ENCODE measurements at places on chromosomes 11 and 22.
A peak's percentile ranks its signal among the peaks of the same experiment; 100 is the strongest.

DNA sequence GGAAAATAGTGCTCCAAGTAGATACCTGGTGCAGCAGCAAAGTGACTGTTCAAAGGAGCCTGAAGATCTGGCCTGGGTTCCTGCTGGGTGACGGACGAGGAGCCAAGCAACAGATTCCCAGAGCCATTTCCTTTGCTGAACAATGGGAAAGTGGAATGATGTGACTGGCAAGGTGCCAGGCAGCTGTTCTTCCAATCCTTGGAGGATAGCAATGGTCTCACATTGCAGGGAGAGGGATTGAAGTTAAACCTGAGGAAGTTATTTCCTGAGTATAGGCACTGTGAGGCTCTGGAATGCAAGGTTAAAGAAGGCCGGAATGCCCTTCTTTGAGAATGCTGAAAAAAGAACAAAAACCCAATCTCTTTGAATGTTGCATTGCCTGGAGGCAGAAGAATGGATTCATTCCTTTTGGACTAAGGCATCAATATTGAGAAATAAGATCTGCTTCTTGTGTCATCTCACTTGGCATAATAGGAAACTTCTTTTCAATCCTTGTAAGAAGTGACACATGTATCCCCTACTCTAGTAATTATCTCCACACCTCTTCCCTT lies 223.8 kb downstream of the BLID start:
- peak; percentile 82 for DNase-seq

DNA sequence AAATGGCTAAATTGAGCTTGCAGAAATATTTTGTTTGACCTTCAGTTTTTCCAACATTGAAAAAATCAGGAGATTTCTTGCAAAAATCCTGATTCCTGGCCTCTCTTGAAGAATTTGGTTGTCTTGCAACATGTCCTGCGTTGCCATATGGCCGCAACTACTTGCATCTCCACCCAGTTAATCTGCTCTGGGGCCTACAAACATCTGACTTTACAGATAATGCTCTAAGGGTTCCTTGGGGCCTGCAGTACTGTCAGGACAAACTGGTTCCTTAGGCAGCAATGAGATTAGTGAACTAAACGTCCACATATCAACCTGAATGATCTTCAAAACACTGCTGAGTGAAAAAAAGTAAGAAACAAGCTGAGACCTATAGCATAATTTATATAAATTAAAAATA lies 36.6 kb upstream of the FEZ1 start:
- DNase-seq, result no peak

DNA sequence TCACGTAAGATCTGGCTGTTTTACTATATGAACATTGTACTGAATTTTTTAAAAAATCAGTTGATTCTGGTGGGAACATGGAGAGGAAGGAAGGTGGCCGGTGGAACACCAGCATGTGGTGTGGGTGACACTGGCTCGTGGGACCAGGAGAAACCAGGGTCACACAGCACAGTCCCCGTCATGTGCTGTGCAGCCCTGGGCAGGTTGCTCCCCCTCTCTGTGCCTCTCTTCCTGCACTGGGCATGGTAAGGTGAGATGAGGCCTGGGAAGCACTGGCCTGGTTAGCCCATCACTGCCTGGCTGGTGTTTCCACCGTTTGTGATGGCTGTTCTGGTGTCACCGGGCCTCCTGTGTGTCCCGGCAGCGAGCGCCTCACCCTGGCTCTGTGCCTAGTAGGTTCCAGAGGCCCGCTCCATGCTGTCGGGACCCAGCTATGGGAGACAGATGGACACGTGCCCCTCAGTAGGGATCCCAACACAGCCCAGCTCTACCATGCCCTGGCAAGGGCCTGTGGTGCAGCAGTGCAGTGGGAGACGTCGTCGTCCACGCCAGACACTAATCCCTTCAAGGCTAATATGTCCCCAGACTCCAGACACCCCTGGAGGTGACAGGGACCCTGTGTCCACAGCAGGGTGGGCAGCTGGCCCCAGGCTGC lies 88.2 kb upstream of the LINC01488 start:
- no peak for DNase-seq

GRCh38 chr11:8685306-8685705 lies 2.7 kb downstream of the RPL27A start:
- peak; percentile 14 for DNase-seq

- DNase-seq, result peak; percentile 37
These were observed 305.6 kb downstream of the TBC1D22A start for GRCh38 chr22:47067911-47068625.

GRCh38 chr11:42631220-42631843 lies 680.5 kb upstream of the API5 start:
- DNase-seq, result no peak

DNA sequence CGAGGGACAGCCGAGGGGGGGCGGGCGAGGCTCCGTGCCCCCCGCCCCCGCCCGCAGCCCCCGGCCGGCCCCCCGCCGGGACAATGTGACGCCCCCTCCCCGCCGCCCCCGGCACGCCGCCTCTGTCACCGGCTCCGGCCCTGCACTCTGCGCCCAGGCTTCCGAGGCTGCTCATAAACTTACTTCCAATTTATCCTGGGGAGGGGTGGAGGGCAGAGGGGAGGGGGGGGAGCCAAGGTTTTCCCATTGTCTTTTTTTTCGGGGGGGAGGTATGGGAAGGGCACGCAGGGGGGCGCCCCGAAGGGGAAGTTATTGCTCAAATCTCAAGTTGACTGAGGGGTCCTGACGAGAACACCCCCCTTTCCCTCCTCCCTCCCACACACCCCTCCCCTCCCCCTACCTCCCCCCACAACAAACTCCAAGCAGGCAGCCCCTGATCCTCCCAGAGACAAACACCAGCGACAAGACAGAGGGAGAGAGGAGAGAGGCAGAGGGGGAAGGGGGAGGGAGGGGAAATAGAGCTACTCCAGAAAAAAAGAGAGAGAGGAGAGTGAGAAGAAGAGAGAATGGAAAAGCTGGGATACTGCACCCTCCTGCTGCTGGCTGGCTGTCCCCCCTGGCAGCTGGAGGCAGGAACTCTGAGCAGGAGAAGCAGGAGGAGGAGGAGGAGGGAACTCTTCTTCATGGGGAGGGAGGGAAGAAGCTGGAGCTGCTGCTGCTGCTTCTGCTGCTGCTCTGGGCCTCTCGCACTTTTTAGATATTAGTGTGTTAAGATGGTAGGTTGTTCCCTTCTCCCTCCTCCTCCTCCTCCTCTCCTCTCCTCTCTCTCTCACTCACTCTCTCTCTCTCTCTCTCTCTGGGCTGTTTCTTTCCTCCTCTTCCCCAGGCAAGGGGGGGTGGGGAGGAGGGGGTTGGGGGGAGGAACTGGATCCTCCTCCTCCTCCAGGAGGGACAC lies 631 bp downstream of the PHF21A start:
- peak; percentile 85 for DNase-seq

DNA sequence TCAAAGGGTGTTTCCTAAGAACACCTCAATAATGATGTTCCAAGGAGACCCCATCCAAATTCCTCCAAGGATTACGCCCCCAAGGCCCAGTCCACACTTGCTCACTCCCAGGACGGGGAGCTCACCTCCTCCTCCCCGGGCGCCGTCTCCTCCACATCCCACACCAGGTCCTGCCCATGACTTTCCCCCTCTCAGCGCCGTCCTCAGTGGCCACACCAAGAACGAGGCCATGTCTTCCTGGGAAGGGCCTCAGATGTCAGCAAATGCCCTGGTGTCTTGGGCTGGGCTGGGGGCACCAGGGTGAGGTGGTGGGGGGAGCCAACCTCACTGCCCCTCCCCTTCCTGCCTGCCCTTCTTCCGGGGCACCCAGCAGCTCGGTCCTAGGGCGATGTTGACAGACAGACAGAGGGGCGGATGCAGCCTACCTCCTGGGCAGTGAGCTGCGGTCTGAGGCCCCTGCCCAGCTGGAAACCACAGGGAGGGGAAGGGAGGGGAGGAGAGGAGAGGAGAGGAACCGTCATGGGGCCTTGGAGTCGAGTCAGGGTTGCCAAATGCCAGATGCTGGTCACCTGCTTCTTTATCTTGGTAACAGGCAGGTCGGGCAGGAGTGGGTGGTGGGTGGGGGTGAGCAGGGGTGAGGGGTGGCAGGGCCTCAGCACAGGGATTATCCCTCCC lies at the start of the genes C11orf21 and TSPAN32:
C11orf21 (minus strand) TSS at position 288 of the 675 bp plus-strand sequence; CDS start at position 178, 110 bp downstream.
TSPAN32 (plus strand) TSS at position 383 of the 675 bp plus-strand sequence; CDS start at position 520, 137 bp downstream.
- DNase-seq, result peak; percentile 67

DNA sequence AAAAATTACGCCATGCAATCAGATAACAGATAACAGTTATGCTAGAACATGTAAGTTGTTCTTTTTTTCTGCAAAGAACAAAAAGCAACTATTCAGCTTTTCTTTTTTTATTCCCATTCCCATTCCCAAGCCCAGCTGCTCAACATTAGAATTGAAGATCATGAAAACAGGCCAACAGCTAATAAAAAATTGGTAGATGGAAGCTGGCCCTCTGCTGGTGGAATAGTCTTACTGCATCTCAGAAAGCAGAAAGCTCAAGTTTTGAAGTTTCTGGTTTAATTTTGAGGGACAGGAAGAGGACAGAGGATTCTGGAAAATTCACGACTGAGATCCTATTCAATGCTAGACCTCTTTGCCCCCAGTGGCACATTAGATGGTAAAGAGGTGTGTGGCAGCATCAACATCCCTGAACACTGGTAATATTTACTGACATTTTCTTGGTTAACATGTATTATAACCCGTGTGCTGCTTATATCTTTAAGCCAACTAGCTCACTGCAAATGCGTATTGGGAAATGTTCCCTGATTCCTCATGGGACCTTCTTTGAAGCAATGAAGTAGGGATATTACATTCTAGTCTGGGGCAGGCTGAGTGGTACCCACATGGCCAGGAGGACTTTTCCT lies 591.2 kb downstream of the OPCML start:
- no peak for DNase-seq

- DNase-seq, result no peak
These were observed 150.6 kb upstream of the CCDC179 start for GRCh38 chr11:23010790-23011335.

DNA sequence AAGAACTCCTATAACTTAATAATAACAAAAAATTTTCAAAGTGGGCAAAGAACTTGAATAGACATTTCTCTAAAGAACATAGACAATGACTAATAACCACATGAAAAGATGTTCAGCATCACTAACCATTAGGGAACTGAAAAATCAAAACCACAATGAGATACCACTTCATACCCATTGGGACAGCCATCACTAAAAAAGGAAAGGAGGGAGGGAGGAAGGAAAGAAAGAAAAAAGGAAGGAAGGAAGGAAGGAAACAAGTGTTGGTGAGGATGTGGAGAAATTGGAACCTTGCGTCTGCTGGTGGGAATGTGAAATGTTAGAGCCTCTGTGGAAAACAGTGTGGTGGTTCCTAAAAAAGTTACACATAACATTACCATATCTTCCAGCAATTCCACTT lies 55.8 kb downstream of the MS4A13 start:
- no peak for DNase-seq

GRCh38 chr11:116691771-116692177 lies 81.0 kb downstream of the BUD13 start:
- no peak for DNase-seq

GRCh38 chr11:3816673-3817072 lies 8.3 kb downstream of the PGAP2 start:
- no peak for DNase-seq

GRCh38 chr11:58924230-58924629 lies 15.1 kb upstream of the GLYATL1 start:
- DNase-seq, result no peak

GRCh38 chr11:66720223-66720898 lies 8.7 kb downstream of the SPTBN2 start:
- no peak for DNase-seq

GRCh38 chr11:65899356-65900124 lies 648 bp downstream of the FOSL1 start:
- no peak for DNase-seq

DNA sequence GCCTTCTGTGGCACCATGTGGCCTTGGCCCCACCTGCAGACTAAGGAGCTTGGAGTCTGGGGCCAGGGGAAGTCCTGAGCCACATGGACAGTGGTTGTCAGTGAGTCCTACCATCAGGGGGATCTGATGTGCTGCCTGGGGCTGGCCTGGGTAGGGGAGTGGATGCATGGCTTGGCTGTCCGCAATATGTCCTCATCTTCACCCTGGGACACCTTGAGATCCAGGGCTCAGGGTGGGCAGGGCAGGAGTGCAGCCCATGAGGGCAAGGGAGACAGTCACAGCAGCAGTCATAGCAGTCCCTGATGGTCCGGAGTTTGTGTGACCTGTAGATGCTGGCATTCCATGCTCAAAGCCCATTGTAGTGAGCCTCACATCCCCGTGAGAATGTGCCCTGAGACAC lies 256.8 kb upstream of the B3GAT1 start:
- DNase-seq, result no peak

DNA sequence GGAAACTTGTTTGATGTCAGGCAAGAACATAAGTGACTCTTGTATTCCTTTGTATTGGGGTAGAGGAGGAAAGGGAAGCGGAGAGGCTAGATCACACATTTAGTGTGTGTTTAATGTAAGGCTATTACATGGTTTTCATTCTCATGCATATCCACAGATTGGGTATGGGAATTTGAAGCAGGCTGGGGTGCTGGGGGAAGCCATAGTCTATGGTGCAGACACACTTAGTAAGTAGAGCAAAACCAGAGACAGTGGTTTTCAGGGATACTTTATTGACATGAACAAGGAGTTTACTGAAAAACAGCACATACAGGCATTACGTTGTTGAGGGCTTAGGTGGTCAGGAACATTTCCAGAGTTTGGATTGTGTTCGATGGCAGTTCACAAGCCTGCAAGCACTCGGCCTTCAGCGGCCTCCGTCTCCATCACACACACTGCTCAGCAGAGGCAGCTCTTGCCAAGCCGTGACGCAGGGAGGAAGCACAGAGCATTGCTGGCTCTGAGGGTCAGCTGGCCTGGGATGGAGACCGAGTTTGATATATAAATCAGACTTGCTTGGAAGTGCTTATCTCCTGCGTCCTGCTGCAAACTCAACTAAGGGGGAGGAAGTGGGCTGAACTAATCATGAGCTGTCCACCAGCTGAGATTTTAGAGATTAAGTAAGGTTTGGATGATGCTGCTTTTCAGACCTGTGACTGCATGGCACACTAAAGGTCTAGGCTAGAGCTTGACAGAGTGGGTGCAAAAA lies 25.3 kb downstream of the SCN3B start:
- DNase-seq, result no peak

GRCh38 chr11:62710001-62710345 lies 2.5 kb downstream of the GNG3 start:
- no peak for DNase-seq

DNA sequence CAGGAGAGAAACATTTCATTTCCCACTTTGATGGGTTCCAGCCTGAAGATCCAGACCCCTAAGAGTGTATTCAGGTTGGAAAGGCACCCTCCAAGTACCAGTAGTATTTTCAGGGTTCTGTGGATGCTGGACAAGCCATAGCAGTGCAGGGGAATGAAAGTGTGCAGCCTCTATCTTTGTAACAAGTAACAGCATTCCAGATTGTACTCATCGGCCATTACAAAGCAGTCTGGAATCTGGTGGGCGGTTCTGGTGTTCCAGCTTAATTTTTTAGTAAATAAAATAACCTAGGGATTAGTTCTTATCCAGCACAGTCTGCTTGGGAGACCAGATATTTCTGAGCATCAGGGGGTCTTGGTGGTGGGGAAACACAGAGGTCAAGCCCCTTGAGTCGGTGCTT lies 22.6 kb downstream of the APLNR start:
- DNase-seq, result no peak

GRCh38 chr11:131592734-131593133 lies 222.3 kb downstream of the NTM start:
- no peak for DNase-seq

- no peak for DNase-seq
These were observed 27.2 kb downstream of the MORC2 start for GRCh38 chr22:30941363-30941740.

Measured in left forelimb (tissue), 1 donor.